ENCODE measurements at places on chromosomes 16 and 17.

DNA sequence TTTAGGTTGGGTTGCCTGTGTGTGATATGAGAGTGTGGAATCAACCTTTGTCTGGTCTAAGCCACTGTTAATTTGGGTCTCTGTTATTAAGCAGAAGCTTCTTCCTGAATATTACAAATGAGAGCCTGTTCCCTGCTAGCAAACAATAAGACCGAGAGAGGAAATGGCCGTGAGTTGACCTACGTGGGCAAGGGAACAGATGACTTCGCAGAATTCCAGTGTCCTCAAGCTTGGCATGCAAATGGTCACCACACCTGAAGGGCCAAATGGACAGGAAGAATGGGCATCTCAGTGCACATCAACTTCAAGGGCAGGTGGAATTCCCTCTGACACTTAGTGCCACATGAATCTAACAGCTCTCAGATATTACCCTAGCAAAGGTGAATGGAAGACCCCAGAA lies 250.8 kb upstream of the FOXF1 start:
- no peak for DNase-seq

- DNase-seq, result no peak
Measured at GRCh38 chr17:4535667-4536258, 19.4 kb downstream of the MYBBP1A start.

- no peak for DNase-seq
Measured at GRCh38 chr17:35947156-35947585, 3.7 kb upstream of the LYZL6 start.

GRCh38 chr17:78673395-78673794 lies 96.2 kb upstream of the DNAH17 start:
- no peak for DNase-seq

DNA sequence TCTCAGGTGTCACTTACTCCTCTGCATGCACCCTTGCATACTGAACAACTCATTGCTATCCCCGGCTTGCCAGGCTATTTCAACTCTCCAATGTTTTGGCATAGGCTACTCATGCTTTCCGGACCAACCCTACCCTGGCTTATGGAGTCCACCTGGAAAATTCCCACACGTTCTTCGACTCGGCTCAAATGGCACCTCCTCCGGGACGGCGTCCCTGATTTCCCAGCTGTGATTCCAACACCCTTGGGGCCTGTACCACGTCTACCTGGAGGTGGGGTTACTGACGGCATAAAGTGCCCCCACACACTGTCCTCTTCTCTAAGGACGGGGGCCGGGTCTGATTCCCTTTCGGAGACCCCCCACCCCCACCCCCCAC lies 498 bp downstream of the SMYD4 start:
- DNase-seq, result no peak

Data from keratinocyte (primary cell).